LHCN-M2 (cell line): ENCODE measurements at places on chromosomes 7 and 10. TPM values are rescaled to one million over a fixed set of nuclear protein-coding genes. Genes with fewer than 3 reads are reported as not detected.
A peak's percentile ranks its signal among the peaks of the same experiment; 100 is the strongest.

DNA sequence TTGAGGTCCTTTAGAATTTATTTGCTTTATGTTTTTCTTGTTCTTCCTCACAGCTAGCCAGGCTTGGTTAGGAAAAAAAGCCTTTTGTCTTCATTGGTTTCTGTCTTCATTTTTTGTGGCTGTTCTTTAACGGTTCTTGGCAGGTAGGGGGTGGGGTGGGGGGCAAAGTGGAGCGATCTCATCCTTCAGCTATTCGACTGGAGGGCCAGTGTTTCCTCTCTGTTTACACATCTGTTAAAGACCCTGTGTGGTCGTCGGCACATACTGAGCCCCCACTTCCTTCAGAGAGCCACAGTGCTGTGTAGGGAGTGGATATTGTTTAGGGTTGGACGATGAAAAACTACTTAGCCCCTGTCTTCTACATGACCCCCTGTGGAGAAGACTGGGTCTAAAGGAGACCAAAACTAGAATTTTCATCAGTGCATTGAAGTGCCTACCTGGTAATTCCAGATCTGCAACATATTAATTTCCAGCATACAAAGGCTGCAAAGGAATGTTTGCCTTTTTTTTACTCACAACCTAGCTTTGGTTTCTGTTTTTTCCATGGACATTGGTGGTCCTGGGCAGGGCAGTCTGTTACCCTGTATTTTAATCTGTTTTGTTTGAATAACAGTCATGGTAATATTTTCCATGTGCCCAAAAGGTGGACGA is 29.0 kb downstream of the PRPF18 start:
- no peak for DNase-seq

GRCh38 chr10:65805993-65806392 is 1119.8 kb upstream of the LRRTM3 start:
- no peak for DNase-seq

DNA sequence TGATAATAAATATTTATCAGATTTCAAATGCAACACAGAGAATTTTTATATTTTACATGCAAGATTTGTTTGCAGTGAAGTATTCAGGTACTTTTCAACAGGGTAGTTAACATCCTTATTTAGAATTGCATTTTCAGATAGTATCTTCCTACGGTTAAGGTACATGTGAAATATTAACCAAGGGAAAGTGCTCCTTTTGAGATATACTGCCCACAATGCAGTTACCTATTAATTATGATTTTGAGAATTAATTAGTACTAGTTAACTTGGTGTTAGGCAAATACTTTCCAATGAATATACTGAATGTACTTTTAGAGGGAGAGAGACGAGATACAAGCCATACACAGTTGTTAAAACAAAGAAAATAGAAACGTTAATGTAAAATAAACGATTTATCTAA is 206.2 kb upstream of the YAE1 start:
- no peak for DNase-seq

DNA sequence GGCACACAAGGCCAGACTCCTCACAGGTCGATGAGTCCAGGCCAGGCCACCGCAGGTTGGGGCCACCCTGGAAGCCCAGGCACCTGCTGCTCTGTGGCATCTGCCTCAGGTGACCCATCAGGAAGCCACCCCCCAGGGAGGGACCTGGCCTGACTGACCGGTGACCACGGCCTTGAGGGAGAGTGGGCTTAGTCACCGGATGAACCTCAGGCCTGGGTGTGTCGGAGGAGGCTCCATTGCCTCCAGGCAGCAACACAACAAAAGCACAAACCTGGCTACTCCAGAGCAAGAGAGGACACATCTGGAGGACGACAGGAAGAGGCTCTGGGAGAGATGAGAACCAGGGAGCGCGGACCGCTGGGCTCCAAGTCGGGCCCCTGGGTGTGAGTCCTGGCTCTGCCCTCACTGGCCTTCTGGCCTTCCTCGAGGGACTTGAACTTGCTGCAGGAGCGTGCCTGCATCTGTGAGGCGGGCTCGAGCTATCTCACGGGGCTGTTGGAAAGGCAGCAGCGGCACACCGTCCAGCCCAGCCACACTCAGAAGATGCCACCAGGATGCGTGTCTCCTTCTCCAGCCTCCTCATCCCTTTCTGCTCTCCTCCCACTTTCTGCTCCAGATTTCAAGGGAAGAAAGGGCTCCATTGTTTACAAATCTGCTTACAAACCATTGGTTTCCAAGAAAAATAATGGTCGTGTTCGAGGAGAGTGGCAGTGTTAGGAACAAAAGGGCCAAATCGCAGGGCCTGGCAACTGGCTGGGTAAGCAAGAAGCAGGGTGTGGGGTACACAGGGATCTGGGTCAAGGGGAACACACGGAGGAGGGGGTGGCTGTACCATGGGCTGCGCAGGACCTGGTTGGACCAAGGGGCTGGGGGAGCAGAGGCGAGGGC is 152.9 kb downstream of the ADAM12 start:
- no peak for DNase-seq

DNA sequence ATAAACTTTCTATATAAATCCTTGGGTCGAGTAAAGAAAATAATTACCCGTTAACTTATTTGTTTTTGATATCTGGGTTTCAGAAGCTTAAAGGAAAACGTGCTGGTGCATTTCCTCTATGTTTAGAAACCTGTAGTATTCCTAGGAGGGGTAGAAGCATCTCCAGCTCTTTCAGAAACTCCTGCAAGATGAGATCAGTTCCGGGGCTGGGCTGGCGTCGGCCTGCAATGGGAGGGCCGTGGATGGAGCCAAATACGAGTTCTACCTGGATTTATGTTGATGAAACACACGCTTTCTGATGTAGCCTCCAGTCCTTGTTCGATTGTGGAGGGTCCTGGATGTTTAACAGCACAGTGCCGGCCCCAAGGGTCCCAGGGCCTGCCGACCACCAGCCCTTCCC is 35.8 kb upstream of the DIP2C start:
- no peak for DNase-seq

DNA sequence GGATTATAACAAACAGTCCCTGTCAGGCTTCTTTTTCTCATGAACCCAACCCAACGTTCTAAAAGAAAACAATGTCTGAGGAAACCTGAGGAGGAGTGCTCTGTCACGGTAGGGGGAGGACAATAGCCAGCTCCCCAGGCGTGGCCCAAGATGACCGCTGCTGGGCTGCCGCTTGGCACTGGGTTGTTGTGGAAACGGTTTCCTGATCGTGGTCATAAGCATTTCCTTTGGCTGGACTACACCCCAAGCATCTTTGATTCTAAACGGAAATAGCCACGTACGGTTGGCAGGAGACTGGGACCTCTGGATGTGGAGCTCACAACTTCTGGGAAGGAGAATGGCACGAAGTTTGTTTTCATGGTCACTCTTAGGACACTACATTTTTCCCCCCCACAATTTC is 30.4 kb upstream of the DMBT1 start:
- no peak for DNase-seq

GRCh38 chr10:3199488-3199887 is 26.9 kb upstream of the PITRM1 start:
- no peak for DNase-seq

- DNase-seq: peak; percentile 6
These were observed 133.4 kb downstream of the EVX1 start for GRCh38 chr7:27375958-27376357.

DNA sequence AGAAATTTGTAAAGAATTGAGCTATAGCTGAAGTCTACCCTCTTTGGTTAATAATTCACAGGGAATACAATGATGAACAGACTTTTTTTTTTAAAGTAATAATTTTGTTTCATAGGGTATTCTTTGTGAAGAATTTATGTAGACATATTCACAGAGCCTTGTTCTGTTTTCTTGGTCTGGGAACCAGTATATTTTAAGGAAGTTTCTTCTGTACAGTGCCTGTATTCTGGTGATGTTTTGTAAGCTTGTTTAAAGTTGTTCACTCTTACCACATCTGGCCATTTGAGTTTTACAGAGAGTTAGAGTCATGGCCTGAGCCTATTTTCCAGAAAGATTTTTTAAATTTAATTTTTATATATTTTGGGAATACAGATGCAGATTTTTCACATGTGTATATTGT is 70.3 kb downstream of the CCSER2 start:
- no peak for DNase-seq

GRCh38 chr7:114917211-114917839 is 4.6 kb upstream of the MDFIC start:
- DNase-seq: no peak

DNA sequence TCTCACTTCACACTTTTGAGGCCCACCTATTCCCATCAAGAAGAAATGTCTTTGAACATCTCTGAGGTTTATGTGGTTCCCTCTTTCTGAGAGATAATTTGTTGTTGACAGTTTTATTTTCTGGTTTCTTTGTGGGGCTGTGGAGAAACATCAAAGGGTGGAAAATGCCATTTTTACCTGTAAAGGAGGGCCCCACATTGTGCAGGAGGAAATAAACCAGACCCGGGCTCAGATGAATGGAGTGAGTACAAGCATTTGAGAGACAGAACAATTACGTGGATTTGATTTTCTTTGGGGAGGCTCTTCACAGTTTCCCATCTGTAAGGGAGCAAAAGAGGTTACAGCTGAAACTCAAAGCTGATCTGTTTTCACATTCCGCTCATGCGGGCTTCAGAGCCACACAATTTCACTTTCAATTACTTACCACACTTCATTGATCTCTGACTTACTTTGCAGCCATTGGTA is 29.8 kb downstream of the ITPRIP start:
- DNase-seq: no peak

GRCh38 chr10:98815039-98815885 is 368.5 kb upstream of the HPS1 start:
- DNase-seq: no peak

DNA sequence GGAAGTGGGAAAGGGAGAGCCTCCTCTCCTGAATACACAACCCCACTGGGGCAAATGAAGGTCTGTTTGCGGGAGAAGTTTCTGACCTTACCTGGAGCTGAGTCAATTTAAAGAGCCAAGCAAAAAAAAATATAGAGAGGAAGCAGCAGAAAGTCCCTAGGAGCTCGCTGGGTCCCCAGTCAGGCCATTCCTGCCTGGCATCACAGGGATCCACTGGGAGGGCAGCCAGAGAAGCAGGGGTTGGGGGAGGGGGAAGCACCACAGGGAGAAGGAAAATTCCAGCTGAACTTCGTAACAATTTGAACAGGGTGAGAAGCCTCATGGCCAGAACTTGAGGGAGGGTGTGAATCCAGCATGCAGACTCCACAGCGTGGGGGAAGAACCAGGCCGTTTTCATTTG is 298.7 kb downstream of the LRRTM3 start:
- DNase-seq: no peak

DNA sequence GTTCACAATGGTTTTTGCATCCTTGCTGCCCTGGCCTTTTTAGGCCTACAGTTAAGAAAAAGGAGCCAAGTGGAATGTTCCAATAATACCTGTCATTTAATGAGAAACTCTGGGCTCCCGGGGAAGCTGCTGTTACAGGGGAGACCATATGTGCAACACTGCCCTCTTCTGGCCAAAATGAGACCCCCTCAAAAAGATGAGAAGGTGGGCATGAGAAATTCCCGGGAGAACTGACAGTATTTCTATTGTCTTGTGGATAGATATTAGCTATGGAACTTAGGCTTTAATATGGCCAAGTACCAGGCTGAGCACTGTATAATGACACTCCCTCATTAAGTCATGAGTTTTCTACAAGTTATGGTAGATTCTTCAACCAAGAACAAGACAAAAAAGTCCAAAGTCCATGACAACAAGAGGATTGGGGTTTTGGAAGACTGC is 99.4 kb downstream of the CCDC3 start:
- DNase-seq: peak; percentile 50

- DNase-seq: no peak
These were observed 265.8 kb upstream of the SEMA3D start for GRCh38 chr7:85452674-85453073.

DNA sequence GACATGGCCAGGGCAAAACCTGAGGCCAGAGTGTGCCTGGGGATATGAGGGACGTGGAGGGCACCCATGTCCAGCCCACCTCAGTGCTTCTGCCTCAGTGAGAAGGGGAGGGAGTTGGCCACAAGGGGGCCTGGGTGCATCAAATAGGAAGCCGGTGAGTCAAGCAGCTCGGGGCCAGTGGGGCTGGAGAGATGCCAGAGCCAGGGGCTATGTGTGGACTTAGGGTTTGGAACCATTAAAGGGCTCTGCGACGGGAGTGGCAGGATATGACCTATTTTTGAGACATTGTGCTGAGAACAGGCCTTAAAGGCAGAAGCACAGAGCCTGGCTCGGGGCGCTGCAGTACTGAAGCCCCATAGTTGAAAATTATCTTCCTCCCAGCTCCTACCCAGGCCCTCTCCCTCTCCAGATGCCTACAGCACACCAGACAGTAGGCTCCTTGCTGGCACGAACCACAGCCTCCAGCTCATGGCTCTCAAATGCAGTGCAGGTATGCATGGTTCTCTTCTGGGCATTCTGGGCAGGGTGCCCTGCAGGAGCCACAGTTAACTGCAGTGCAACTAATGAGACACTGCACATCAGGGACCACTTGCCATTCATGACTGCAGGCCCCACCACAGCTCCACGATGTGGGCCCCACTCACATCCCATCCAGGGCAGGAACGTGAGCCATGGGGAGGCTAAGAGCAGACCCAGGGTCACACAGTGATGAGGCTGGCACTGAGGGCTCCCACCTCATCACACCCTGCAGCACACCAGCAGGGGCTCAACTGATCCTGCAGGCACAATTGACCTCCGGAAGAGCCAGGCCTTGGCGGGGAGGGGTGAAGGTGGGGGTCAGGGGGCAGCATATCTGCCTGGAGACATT is 7.2 kb upstream of the PGAM2 start:
- peak; percentile 89 for DNase-seq

DNA sequence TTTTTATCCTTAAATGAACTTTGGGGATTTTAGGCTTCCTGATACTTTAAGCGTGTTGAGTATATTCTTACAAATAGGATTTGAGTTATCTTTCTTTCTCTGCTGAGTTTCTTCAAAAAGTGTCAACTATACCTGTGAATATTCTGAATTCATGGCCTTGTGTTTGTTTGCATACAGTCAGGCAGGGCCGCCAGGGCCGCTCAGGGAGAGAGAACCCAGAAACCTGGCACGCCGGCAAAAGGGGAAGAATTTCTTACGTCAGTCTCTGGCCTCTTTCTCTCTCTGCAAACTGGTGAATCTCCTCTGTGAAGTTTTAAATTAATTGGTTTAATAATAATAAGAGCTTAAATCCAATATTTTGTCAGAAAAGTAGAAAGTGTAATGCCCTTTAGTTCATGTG is 29.3 kb upstream of the BNIP3 start:
- DNase-seq: no peak

- no peak for DNase-seq
These were observed 15.6 kb downstream of the SEC31B start for GRCh38 chr10:100504096-100504495.

- DNase-seq: peak; percentile 53
These were observed 156.7 kb upstream of the TCF7L2 start for GRCh38 chr10:112793202-112793921.

The OLAH gene
- 0.69 and 2.6 TPM in 2 replicates for total RNA-seq

The AASS gene
- 9.0 and 11.0 TPM in 2 replicates for total RNA-seq

The TMEM178B gene
- 0.34 and 0.45 TPM in 2 replicates for total RNA-seq

The NAT16 gene
- total RNA-seq: not detected in 2 replicates

The CTAGE4 gene
- total RNA-seq: 0.06 TPM in 1 of 2 replicates, not detected in the other

The AGMO gene
- 0.06 TPM in 1 of 2 replicates, not detected in the other for total RNA-seq

The LOXL4 gene
- total RNA-seq: 0.19 and 0.46 TPM in 2 replicates

The MSMB gene
- not detected in 2 replicates for total RNA-seq
